Activated CD4-positive, alpha-beta T cell treated with anti-CD3 and anti-CD28 coated beads, Interleukin-2, amount 50 U/mL, for 4 hours (primary cell): ENCODE measurements at places on chromosomes 3 and 15.

- DNase-seq: no peak
These were observed 83.8 kb upstream of the SUCLG2 start for GRCh38 chr3:67737906-67738865.

DNA sequence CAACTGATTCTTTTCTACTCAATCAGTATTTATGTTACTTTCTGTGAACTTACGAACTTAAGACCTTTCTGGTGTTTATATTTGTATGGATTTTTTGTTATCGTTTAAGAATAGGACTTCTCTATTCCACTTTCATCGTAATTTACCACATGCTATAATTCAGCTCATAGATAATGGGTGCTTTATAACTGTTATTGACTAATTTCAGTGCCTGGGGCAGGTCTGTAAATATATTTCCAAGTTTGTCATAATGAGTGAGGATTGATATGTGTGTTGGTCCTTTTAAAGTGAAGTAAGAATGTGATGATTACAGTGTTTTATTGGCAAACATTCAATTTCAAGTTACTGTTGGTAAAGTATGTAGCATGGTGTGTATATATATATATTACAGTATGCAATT is 1.8 kb upstream of the NAALADL2 start:
- no peak for DNase-seq

- no peak for DNase-seq
These were observed 598.5 kb downstream of the PDCD6IP start for GRCh38 chr3:34396956-34397355.

DNA sequence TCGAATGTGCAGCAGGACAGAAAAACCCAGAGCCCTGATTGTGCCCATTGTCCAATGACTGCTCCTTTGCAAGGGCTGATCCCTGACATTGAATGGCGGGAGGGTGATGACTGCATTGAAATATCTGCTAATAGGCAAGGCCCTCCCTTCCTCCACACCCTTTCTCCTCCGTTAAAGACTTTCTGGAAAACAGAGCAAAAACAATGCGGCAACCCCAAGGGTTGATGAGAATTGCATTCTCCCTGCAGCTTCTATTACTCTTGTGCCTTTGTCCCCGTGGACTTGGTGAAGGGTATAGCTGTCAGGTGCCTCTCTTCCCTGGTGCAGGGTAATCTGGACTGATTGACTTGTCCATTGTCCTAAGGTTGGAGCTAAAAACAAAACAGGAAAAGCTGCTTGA is 71.8 kb downstream of the THSD4 start:
- no peak for DNase-seq

DNA sequence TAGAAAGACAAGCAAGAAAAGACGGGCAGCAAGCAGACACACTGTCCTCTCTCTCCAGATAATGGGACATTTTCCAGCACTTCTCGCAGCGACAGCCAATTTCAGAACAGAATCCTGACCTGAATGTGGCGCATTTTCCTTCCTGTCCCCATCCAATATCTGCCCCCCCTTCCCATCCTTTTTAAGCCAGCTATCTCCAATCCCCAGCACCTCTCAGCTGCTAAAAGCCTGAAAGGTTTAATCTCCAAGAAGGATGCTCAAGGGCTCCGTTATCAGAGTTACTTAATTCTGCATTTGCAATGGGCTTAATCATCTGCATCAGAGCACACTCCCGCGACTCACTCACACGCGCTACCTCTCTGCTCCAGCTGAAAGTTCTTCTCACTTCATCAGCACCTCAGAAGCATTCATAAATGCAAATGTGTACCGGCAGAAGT is 50.5 kb downstream of the SRGAP3 start:
- no peak for DNase-seq

DNA sequence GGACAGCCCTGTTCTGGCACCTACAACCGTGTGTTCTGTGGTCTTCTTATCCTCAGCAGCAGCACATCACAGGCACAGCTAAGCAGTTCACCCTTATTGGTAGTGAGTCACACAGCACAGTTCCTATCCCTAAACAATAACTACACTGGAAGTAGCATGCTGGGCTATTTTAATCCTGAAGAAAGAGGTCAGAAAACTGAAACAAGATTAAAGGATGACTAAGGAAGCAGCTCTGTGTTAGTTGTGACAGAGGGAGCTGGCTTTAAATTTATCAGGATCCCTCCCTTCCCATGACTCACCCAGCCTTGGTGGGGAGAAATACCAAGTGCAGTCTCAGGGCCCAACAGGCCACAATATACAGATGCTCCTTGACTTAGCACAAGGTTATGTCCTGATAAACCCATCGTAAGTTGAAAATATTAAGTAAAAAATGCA is 144.3 kb downstream of the ERC2 start:
- DNase-seq: no peak

DNA sequence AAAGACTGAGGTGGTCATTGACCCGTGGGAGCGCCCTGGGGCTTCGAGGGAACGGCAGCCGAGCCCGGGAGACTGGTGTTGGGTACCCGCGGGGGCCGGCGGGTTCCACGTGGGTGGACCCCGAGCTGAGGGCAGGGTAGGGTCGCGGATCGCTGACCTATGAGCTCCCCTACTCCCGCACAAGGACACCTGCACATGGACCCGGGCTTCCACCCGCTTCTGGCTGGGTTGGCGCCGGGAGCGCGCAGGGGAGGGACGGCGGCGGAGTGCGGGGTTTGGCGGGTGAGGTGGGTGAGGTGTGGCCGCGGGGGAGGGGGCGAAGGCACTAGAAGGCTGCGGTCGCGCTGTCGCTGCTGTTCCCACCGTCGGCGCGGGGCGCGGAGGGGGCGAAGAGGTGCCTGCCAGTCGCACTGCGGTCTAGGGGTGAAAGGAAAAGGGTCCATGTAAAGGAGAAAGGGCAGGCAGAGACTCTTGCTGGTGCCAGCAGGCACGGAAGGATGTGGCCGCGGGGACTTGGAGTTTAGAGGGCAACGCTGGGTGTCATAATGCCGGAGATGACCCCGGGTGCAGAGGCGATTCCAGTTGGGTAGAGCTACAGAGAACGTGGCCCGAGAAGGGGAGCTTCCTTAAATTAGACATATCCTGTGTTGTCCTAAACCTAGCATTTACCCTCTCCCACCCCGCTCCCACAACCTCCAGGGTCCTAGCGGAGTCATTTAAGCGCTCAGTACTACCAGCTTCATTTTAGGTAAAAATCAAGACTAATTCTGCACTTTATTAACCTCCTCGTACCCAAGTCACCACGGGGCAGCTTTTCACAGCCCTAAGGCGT is 245.9 kb upstream of the TOPAZ1 start:
- no peak for DNase-seq

DNA sequence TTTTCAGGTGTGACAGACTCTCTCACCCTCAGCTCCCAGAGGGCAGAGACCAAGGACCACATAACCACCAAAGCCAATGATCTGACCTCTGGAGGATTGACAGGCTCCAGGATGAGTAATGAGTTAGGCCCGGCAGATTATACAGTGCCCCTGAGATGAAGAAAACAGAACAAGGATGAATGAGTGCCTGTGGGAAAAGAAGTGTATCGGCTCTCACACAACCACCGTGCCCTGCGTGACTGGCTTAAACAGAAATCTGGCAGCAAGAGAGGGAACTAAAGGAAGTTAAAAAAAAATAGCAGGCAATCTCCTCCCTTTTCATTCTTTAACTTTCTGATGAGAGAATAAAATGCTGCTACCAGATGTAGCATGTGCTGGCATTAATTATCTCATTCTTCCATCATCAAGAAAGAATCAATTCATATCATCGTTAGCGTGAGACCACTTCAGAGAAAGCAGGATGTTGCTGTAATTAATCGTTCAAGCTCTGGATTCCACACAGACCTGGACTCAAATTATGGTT is 227.5 kb upstream of the COL8A1 start:
- no peak for DNase-seq

- DNase-seq: no peak
These were observed 130.8 kb upstream of the TSPAN3 start for GRCh38 chr15:77201665-77202064.

DNA sequence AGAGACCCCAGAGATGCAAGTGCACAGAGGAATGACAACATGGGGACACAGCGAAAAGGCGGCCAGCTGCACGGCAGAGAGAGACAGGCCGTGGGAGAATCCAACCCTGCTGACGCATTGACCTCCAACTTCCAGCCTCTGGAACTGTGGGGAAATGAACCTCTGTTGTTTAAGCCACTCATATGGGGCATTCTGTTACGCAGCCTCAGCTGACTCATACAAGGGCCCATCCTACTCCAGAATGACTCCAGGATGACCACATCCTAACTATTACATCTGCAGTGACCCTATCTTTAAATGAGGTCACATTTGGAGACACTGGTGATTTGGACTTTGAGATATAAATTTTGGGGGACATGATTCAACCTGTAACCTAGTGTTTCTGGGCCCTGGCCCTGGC is 44.0 kb downstream of the KLF15 start:
- no peak for DNase-seq

DNA sequence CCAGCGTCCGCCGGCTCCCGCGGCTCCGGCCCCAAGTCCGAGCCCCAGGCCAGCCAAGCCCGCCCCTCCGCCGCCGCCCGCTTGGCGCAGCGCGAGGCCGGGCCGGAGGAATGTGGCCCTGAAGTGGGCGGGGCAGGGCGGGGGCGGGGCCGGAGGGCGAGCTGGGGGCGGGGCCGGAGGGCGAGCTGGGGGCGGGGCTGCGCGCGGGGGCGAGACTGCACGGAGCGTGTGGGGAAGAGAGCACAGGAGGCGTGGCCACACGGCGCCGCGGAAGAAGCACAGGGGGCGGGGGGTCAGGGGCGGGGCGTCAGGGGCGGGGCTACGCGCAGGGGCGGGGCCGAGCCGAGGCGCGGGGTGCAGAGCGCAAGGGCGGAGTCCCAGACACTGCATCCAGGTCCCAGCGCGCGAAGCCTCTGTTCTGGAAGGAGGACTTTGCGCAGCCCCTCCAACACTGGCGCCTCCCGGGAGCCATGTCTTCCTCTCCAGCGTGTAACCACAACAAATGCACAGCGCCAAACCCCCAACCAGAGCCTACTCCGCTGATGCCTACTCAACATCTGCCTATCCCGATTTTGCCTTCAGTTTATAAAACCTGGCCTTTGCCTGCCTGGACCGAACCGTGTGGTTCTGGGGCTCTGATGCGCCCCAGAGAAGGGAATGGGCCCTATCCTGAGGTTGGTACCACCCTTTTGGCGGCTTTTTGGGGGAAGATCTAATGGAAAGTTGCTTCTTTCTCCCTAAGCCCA is 105.5 kb downstream of the IQSEC1 start:
- peak; percentile 85 for DNase-seq

DNA sequence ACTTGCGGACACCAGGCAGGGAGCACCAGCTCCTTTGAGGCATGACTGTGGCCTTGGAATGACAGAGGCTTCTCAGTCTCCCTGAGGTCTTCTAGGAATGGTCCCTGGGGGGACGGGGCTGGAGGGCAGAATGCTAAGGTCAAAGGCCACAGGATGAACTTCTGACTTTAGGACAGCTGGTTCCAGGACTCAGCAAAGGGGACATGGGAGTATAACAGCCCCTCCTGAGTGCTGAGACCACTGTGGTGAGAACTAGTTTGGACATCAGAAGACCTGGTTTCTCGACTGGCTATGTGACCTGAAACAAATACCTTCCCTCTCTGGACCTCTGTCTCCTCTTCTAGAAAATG is 17.8 kb downstream of the ITGA11 start:
- no peak for DNase-seq

DNA sequence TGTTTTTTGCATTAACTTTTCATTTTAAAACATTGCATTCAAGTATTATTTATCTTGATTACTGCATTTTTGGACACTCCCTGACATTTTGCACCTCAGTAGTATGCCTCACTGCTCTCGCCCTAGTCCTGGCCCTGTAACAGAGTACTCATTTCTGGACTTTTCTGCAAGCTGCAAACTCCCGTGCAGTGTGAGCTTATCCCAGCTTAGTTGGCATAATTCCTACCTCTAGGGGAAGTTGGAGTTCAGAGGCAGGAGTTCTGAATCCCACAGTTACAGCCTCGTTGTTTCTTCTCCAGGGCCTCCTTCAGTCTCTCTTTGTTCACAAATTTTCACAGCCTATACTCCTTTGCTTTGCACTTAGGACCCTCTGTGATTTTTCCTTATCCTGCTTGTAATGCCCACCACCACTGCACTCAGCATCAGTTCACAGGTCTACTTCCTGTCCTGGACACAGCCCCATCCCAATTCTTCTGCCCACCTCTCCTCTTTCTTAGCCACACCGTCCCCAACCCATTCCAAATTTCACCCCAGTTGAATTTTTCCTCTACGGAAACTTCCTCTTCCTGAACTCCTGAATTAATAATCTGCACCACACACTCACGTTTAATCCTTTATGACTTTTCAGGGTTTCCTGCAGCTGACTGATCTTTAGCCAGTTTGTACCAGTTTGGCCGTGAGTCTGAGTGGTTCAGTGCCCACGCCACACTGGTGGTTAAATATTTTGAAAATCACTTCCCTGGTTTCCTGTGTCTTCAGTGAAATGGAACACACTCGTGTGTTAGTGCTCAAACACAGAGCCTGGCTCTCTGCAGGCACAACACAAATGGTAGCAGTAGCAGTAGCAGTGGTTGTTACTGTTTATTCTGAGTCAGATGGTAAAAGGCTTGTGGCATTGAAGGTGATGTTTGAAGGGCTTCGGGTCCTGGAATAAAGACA is 6.3 kb upstream of the CTSH start:
- DNase-seq: no peak

DNA sequence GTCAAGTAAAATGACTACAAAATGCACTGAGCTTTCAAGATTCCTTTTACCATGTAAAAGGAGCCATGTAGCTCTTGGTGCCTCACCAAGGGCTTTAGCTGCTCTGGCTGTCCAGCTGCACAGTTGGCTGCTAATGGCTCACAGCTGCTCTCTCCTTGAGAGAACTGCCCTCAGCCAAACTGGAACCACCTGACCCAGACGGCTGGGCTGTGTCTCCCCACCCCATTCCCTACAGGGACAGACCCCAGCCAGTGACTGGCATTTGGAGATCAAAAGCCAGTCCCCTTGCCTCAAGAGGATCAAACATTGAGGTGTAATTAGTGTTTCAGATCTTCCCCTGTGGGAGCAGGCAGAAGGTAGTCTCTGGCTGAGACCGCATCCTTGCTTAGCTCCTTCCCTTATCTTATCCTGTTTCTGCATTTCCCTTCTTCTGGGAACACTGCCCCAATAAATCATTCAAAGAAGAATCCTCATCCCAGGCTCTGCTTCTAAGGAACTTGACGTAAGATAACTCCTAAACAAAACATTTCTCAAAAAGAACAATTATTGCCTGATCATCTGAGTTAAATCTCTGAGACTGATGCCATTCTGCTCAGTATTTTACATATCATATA is 28.6 kb upstream of the UBE2E2 start:
- no peak for DNase-seq

- DNase-seq: no peak
These were observed 423.5 kb upstream of the ARPP21 start for GRCh38 chr3:35215525-35216500.

- no peak for DNase-seq
These were observed 1.0 kb upstream of the CRYBG3 start for GRCh38 chr3:97820780-97821179.

DNA sequence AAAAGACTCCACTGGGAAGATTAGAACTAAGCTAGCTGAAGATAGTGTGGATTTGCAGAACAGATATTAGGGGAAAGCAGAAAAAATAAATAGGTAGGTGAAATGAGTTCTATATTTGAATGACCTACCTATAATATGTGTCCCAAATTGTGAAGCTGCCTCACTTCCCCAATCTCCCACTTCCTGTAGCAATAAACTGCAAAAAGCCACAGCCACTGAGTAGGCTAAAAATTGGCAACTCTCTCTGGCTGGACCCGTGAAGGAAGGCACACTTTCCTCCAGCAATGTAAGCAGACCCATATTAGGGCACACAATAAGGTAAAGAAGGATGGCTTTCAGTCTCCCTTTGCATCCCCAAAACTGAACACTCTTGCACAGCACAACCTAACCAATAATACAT is 43.7 kb upstream of the NECTIN3 start:
- DNase-seq: no peak
